ENCODE measurements at places on chromosomes 1 and 21.
A peak's percentile ranks its signal among the peaks of the same experiment; 100 is the strongest.

GRCh38 chr1:110393691-110394492 lies 3.1 kb upstream of the SLC16A4 start:
- DNase-seq, result peak; percentile 84

- no peak for DNase-seq
Observed at GRCh38 chr1:4071653-4072052, 171.6 kb upstream of the C1orf174 start.

DNA sequence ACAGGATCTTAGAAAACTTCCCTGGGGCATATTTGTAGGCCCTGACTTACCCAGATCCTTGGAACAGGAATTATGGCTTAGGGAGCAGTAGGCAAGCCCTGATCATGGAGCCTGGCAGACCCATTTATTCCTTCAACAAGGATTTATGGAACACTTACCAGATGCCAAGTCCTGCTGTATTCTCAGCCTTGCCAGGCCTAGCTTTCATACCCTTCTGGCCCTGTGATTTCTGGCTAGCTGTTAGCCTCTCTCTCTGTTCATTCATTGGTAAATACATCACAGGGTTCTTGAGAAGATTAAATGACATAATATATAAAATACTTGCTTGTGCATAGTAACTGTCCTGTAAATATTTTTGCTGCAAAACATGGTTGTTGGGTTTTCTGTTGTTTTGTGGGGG lies 32.4 kb upstream of the SRP9 start:
- no peak for DNase-seq

DNA sequence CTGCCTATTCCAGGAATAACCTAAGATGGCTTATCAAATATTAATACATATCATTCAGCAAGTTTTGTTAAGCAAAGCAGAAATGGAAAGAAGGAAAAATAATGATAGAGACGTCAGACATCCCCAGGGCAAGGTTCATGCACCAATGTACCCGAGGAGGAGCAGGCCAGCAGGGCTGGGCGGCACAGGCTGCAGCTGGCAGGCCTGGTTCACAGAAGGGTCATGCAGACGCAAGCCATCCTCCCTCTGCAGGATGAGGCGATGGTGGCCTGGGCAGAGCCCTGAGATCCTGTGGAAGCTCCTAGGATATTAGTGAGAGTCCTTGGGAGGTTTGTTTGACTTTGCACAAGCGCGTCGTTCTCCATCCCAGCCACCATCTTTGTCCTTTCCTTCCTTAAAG lies 30.0 kb downstream of the BATF3 start:
- DNase-seq, result no peak

DNA sequence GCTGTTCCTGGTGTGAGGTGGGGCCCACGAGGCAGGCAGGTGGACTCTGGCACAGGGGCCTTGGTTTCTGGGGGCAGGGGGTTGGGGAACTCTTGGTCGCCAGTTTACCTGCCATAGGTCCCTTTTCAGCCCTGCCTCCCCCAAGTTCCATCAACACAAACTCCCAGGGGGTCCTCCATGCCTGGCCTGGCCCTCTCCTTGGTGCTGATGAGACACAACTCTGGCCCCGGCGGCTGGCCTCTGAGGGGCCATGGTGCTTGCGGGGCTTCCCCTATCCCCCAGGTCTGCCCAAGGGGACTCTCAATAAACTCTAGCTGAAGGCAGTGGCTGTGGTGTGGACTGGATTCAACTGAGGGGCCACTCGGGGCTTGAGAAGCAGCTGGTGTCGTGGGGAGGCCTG lies 16.0 kb downstream of the HTR6 start:
- DNase-seq, result no peak

DNA sequence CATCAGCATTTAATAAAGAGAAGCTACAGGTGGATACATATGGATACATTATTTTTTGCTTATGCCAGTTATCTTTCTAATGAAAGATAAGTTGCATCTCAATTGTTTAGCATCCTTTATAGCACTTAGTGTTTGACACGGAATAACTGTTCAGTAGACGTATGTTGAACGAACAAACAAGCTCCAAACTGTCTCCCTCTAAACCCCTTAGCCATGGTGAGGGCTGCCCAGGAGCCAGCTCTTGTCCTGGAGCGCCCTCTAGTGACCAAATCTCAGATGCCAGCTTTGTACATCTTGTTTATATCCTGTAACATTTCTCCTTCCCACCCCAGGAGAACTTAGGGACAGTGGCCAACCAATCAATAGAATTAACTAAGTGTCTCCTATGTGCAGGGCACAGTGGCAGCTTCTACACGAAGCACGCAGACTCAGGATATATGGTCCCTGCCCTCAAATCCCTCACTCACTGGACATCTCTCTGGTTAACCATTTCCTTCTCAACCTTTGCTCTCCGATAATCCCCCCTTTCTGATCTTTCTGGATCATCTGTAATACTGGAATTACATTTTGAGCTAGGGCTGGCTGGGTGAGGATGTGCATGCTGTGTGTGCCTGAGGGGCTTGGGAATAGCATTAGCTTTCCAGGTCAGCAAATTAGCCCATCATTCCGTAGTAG lies 22.9 kb downstream of the KCNA10 start:
- DNase-seq, result peak; percentile 74

GRCh38 chr1:215146240-215146975 lies 63.9 kb downstream of the KCNK2 start:
- peak; percentile 65 for DNase-seq

GRCh38 chr1:42966688-42967612 lies 8.3 kb upstream of the SLC2A1 start:
- DNase-seq, result peak; percentile 96

GRCh38 chr1:52579415-52579814 lies 22.8 kb upstream of the GPX7 start:
- DNase-seq, result no peak

DNA sequence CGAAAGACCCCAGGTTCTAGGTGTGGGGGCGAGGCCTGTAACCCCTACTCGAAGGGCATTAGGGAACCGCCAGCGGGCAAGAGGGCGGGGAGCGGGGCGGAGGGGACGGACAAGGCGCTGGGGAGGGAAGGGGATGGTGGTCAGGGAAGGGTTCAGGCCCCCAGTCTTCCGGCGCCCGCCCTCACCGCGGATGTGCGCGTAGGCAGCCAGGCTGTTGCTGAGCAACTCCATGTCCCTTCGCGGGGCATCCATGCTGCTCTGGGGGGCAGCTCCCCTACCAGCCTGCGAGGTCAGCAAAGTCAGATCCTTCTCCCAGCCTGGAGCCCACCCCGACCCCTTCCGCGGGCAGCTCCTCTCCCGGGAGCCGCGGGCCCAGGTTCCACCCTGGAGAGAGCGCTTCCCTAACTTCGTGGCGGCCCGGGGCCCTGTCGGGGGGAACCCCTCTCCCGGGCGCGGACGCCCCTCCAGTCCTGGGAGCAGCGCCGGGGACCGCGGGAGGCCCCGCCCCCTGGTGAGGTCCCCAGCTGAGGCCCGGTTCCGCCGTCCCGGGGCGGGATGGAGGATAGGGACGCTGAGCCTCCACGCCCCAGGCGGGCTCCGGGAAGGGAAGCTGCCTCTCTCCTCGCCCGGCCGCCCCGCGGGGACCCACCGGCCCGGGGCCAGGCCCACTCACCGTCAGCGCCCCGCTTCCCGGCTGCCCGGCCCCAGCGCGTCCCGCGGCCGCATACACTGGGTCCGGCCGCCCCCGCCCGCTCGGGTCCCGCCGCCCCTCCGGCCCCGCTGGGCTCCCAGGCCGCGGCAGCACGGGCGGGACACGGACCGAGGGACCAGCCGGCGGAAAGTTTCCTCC lies 434 bp downstream of the EVA1B start:
- peak; percentile 61 for DNase-seq

DNA sequence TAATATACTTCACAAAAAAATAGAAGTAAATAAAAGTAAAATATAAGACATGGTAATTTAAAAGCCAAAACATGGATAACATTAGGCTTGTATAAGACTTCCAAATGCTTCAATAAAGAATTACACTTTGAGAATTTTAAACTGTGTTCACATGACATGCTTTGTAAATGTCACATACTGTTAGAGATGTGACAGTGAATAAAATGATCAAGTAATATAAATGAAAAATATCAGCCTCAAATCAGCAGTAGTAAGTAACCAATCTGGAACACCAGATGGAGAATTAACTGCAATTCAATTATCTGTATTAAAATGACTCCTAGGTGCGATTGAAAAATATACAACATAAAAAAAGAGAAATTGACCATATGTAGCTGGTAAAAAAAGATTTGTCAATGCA lies 1260.8 kb downstream of the BRINP3 start:
- no peak for DNase-seq

DNA sequence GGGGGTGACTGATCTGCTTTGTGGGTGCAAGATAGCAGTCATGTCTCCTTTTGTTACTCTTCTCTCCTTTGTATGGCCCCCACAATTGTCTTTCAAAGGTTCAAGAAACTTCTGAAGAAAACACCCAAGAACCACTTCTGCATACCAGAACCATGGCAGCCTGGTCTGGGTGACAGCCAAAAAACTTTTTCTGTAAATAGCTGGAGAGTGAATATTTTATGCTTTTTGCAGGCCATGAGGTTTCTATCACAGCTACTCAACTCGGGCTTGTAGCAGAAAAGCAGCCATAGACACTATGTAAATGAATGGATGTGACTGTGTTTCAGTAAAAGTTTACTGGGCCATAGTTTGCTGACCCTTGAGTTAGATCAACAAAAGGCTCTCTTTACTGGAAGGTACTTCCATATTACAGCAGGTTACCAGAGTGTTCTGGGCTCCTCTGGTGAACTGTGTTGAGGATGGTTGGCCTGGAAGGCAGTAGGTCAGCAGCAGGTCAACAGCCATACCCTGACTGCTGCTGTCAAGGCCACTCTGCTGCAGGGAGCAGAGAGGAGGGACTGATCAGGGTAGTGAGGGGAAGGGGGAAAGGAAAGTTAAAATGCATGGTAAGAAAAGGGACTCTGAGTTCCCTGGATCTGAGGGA lies 116.4 kb downstream of the GDAP2 start:
- DNase-seq, result peak; percentile 60

- no peak for DNase-seq
Observed at GRCh38 chr1:28190337-28190979, 14.0 kb upstream of the PTAFR start.

DNA sequence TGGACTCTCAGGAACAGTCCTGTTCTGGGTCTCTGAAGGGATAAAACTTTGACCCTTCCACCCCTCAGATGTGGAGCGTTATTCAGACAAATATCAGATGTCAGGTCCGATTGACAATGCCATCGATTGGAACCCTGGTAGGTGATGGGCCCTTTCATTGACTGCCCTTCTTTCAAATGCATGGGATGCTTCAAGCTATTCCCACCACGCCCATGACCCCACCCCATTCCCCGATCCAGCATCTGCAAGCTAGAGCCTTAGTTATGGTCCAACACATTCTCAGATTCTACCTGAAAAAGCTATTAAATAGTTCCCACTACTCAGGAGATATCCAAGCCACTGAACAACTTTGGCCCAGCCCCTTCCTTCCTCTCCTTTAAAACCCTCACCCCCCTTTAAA lies 12.5 kb downstream of the POLR3GL start:
- no peak for DNase-seq

- no peak for DNase-seq
Observed at GRCh38 chr21:36694593-36695282, 4.2 kb upstream of the SIM2 start.

DNA sequence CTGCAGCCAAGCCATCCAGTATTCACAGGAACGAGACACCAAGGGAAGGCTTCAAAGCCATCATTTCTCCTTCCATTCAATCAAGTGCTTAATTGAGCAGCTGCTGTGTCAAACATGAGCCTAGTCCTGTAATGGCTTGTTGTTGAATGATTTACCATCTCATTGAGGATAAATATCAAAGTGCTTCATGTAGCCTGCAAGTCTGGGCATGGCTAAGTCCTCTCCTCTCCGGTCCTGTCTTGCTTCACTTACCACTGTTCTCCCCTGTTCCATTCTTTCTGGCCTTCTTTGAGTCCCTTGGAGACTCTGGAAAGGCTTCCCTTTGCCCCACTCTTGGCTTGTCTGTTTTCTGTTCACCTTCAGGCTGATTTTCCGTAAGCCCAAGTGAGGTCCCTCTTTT lies 279.8 kb downstream of the PBX1 start:
- no peak for DNase-seq

- no peak for DNase-seq
Observed at GRCh38 chr1:226026833-226027232, 27.7 kb upstream of the SDE2 start.

DNA sequence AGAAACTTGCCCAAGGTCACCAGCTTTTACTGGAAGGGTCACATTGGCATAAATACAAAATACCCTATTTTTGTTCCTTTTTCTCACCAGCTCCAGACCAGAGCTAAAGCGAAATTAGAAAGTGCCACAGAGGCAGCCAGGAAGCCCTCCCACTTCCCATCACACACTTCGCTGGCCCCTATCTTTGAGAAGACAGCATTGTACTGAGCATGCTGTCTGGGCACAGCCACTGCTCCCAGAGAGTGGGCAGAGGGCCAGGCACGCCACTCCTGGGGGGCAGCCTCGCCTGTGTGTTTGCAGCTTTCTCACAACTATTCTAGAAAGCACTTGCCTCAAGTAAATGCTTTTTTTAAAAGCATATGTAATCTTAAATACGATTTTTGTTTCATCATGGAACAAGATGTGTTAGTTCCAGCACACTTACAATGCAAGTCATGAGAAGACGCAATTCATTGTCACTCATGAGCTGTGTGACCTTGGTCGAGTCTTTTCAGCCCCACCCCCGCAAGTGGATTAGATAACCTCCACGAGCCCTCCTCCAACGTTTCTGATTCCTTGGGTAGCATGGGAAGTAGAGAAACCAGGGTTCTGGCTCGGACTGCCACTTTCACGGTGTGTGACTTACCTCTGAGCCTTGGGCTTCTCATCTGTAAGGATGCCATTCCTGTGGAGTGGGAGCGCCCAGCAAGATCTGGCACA lies 25.7 kb upstream of the EPHA8 start:
- no peak for DNase-seq

- DNase-seq, result no peak
Observed at GRCh38 chr1:156001662-156002171, 19.0 kb downstream of the SSR2 start.

DNA sequence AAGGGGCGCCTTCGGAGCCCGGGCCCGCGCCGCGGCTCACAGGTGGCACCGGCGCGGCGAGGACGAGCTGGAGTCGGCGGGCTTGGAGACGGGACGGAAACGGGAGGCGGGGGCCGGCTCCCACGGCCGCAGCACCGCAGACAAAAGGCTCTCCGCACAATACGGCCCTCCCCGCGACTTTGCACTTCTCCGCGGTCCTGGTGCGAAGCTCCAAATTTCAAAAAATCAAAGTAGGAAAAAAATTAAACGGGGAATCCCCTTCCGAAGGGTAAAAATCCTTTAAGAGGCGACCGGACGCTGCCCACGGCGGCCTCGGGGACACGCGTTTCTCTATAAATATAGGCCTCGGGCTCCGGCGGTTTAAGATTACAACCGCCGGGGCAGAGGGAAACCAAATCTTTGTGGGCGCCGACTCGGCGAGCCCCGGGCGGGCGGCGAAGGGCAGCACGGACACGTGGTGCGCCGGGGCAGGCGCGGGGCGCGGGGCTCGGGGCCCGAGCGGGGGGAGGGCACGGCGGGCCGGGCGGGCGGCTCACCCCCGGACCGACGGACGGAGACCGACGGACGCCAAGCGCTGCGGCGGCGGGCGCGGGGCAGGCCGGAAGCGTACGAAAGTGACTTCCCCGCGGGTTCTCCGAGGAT lies 453 bp downstream of the PABPC4 start:
- peak; percentile 11 for DNase-seq
